A549 treated with dexamethasone at 1 μM for 4 hours (cell line): ENCODE measurements at places on chromosomes 7 and 10. TPM values are rescaled to one million over a fixed set of nuclear protein-coding genes. Genes with fewer than 3 reads are reported as not detected.

FKBP6 gene
- total RNA-seq: not detected in 5 replicates

LIPF gene
- total RNA-seq: not detected in 5 replicates

LIPN gene
- not detected in 5 replicates for total RNA-seq

TUBAL3 gene
- 0.18 to 0.24 TPM (median 0.24 TPM) in 5 replicates for total RNA-seq

SEC31B gene
- total RNA-seq: 0.79 to 2.1 TPM (median 1.7 TPM) in 5 replicates

NUP42 gene
- total RNA-seq: 24.7 to 29.9 TPM (median 26.5 TPM) in 5 replicates

MOSPD3 gene
- 15.5 to 21.8 TPM (median 20.2 TPM) in 5 replicates for total RNA-seq

PRKG1 gene
- total RNA-seq: 0.01 TPM in 3 of 5 replicates, not detected in the others

ACTL6B gene
- total RNA-seq: not detected in 5 replicates

CRPPA gene
- total RNA-seq: 0.56 to 0.95 TPM (median 0.68 TPM) in 5 replicates

MOGAT3 gene
- 0.20 TPM in 1 of 5 replicates, not detected in the others for total RNA-seq

C7orf57 gene
- 0.27 to 0.35 TPM (median 0.27 TPM) in 5 replicates for total RNA-seq

MYOF gene
- 197 to 278 TPM (median 249 TPM) in 5 replicates for total RNA-seq

NANOS1 gene
- 2.4 to 3.6 TPM (median 3.4 TPM) in 5 replicates for total RNA-seq
